Stimulated activated CD4-positive, alpha-beta T cell treated with anti-CD3 and anti-CD28 coated beads, Interleukin-15, amount 100 ng/mL, for 1 hour (primary cell): ENCODE measurements at places on chromosomes 2 and 18.

- DNase-seq = no peak
Observed at GRCh38 chr2:177430411-177430810, 37.8 kb downstream of the AGPS start.

- no peak for DNase-seq
Observed at GRCh38 chr2:17362956-17363355, 155.3 kb downstream of the RAD51AP2 start.

GRCh38 chr2:163610817-163611556, 124.8 kb downstream of the FIGN start:
- DNase-seq = no peak

DNA sequence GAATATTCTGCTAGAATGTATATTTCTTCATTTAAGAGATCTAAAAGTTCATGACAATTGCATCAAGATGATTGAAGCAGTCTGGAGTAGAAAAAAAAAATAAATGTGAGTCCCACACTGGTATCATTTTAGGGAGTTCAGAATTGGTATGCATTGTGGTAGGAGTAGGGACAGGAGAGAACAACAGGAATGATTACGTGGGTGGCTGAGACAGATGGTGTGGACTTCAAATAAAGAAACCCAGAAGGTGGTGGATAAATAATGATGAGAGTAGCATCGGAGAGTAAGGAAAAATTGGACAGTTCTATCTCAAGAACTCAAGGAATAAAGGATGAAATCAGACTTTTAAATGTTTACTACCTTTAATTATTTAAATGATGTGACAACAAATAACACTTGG, 289.6 kb downstream of the GALNT13 start:
- DNase-seq = no peak

DNA sequence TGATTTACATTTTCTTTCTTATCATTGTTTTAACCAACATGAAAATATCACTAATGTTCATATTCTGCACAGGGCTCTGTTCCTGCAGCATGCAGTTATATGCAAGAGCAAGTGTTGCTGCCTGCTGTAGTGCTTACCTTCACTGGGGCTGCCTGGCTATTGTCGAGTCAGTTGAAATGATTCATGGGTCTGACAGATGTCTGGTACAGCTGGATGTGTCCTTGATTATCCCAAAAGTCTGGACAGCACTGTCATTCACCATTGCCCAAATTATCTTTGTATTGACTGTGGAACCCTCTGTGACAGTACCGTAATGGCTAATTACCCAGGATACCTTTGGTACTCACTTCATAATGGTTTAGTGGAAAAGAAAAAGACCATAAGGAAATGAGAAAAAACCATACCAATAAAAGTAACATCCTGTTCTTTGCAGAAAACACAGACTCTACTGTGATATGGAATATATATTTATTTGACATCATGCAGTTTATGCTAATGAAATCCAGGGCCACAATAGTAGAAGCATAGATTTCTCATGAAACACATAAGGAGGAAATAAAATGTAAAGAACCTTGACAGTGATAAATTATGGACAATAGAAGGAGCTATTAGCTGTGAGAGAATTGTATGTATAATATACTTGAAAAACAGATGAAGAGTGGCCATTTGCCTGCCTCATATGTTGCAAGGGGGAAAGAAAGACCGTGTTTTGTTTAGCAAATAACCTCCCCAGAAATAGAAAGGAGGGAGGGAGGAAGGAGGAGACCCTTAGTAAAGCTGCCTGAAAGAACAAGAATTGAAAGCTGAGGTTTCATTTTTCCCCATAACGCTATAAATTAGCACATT, 249.8 kb upstream of the ATP5MC3 start:
- no peak for DNase-seq

GRCh38 chr2:240275386-240275785, 134.9 kb upstream of the OTOS start:
- no peak for DNase-seq

DNA sequence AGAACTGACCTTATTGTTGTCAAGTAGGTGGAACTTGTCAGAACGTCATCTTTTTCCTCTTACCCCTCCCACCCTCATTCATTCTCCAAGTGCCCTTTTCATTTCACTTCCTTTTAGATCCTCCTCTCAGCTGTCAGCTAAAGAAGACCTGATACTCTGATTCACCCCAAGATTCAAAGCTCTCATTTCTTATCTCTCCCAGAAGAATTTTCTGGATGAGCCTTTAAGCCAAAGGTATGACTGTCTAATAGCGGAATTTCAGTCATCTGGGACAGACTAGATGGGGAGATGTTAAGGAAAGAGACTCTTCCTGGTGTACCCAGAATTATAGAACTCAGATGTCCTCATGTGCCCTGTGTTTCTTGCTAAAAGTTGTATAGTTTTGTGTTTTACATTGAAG, 53.9 kb downstream of the TCF7L1 start:
- DNase-seq = no peak

- no peak for DNase-seq
Observed at GRCh38 chr2:16617282-16618266, 48.1 kb downstream of the CYRIA start.

DNA sequence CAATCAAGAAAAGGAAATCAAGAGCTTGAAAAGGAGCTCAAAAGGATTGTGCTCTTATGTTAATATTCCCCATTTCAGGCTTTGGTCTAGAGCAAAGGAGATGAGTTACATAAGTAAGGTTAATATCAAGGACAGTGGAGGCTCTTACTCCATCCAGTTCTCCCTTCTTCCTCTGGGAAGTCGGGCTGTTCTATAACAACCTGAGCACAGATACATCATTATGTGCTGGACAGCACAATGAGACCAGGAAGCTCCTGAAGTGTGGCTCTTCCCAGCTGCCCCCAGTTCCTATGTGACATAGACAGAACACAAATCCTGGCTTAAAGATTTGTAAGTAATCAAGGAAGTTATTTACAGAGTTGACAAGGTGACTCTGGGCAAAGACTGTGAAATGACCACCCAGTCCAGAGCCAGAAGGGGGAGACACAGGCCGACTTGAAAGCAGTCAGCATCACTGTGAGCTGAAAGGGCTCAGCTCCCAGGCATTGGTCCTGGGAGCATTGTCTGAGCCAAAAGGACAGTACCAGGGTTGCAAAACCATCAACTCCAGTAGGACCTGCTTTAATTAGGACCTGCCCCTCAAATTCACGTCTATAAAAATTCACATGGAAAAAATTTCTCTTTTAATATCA, 917.6 kb upstream of the ACVR2A start:
- no peak for DNase-seq

DNA sequence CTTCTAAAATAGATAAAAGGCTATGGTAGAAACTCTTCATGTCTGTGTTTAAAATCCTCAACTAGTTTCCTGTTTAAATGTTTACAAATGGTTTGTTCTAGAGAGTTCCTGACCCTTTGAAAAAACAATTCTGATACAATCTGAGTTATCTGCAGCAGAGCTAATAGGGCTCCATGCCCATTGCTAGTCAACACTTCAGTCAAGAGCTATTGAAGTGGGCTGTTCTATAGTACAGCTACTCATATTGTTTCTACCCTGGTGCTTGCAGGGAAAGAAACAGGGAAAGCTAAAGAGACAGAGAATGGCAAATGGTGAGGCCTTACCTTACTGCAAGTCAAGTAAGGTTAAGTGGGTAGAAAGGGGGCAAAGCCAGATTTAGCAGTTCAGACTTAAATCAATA, 112.3 kb upstream of the CAVIN2 start:
- DNase-seq = no peak

DNA sequence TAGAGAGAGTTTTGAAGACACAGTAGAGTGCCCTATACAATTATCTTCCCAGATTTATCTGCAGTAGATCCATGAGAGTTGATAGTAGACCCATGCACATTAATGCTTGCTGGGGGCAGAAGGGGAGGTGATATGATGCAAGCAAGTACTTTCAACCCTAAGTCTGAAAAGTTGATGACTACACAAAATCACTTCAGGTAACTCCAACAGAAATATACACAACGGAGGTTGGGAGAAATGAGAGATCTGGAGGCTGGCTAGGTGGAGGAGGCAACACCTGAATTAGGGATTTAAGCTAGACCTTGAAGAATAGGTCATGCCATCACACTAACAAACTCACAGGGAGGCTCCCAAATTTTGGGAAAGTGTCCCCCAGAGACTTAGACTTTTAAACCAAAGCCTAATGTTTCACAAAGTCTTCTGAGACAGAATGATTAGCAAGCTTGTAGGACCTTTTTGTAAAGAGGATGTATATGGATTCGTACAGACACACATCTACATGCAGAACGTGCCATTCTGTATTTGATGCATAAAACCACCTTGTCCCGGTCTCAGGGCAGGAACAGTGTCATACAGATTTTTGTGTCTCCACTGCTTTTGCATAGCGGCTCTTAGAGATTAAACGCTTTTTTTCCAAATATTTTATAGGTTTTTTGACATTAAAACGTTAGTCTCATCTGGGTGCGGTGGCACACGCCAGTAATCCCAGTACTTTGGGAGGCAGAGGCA, 937 bp upstream of the STAMBP start:
- DNase-seq = no peak

DNA sequence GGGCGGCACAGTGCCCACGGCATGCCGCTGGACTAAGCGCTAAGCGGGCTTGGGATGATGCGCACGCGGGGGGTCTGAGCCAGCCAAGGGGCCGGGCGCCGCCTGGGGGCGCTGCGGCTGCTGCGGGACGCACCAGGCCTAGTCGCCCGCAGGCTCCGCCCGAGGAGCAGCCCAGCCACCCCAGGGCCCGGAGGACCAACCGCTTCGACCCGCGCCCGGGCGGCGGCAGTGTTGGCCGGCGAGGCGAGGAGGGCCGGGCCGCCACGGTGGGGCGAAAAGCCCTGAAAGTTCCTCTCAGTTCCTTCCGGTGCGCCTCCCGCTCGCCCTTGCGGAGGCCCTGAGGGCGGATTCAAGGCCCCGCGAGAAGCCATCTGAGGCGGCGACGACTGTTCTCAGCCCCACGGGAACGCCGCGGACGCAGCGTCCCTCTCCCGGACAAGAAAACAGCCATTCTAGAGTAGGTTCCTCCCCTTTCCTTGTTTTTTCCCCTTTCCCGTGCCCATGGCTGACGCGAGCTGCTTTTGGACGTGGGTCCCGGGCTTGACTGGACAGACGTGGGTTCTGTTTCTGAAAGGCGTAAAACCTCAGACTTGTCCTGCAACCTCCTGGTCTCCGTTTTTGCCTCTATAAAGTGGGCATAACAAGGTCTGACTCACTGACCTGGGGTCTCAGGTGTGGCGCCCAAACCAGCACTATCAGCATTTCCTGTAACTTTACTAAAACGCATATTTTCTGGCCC, at the start of gene ANKAR:
ANKAR (plus strand) TSS at position 297 of the 739 bp plus-strand sequence. CDS start 1,821 bp downstream, outside the sequence.
- DNase-seq = peak; percentile 75
